ENCODE measurements at places on chromosomes 7 and 10.

DNA sequence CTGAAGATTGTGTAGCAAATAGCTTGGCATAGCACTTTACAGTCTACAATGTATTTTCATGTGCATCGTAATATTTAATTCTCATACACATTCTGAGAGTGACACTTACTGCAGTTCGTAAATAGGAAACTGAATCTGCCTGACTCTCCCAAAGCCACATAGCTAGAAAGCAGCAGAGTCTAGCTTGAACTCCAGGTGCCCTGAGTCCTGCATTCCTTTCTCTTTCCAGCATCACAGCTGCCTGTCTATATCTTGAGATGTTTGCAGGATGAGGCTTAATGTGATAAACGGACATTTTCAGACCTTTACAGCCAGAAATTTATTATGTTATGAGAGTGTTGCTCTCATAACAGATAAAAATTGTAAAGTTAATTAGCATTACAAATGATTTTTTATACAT, 132.9 kb upstream of the PLXDC2 start:
- no peak for DNase-seq

DNA sequence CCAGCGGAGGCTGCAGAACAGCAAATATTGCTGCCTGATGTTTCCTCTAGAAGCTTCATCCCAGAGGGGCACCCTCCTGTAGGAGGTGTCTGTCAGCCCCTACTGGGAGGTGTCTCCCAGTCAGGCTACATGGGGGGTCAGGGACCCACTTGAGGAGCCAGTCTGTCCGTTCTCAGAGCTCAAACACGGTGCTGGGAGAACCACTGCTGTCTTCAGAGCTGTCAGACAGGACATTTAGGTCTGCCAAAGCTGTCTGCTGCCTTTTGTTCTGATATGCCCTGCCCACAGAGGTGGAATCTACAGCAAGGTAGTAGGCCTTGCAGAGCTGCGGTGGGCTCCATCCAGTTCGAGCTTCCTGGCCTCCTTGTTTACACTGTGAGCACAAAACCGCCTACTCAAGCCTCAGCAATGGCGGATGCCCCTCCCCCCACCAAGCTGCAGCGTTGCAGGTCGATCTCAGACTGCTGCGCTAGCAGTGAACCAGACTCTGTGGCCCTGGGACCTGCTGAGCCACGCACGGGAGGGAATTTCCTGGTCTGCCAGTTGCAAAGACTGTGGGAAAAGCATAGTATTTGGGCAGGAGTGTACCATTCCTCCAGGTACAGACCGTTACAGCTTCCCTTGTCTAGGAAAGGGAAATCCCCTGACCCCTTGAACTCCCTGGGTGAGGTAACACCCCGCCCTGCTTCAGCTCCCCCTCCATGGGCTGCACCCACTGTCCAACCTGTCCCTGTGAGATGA, 17.7 kb upstream of the MINDY3 start:
- DNase-seq = no peak

- DNase-seq = no peak
These were observed 4.3 kb upstream of the GIMAP5 start for GRCh38 chr7:150732786-150733481.

- DNase-seq = no peak
These were observed 22.2 kb downstream of the TMEM273 start for GRCh38 chr10:49165821-49166483.

DNA sequence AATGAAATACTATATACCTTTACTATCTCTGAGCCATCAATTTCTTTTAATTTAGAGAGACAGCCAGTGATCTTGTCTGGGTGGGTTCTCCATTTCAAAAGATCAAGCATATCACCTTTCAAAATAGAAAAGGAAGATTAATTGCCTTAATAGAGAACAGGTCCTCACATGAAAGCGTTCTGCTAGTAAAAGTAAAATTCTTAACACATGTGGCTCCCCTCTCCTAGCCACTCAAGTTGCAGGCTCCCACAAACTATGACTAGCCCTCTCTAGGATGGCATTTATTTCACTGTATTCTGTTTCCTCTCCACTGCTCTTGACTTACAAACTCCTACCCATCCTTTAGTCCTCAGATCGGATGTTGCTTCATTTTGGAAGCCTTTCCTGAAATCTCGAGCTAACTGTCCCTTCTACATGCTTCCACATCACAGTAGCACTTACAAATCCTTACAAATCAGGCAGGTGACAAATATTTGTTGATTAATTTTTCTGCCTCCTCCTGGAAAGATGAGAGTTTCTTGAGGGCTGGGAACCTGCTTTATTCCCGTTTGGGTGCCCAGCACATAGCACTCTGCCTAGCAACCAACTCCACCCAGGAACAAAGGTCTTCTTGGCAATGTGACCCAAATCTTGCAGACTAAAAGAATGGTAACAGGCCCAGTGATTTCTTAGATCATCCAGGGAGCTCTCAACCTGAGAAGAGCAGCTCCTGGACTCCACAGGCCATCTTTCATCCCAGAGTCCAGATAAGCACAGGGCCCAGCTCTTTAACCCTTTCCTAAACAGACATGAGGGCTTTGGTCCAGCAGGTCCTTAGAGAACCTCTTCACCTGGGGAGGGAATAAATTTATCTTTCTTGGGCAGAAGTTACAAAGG, 310.4 kb upstream of the IMMP2L start:
- no peak for DNase-seq

GRCh38 chr7:14407246-14408015, 418.0 kb upstream of the ETV1 start:
- DNase-seq = no peak

GRCh38 chr7:75776295-75776971, 4.4 kb upstream of the CCL26 start:
- no peak for DNase-seq

DNA sequence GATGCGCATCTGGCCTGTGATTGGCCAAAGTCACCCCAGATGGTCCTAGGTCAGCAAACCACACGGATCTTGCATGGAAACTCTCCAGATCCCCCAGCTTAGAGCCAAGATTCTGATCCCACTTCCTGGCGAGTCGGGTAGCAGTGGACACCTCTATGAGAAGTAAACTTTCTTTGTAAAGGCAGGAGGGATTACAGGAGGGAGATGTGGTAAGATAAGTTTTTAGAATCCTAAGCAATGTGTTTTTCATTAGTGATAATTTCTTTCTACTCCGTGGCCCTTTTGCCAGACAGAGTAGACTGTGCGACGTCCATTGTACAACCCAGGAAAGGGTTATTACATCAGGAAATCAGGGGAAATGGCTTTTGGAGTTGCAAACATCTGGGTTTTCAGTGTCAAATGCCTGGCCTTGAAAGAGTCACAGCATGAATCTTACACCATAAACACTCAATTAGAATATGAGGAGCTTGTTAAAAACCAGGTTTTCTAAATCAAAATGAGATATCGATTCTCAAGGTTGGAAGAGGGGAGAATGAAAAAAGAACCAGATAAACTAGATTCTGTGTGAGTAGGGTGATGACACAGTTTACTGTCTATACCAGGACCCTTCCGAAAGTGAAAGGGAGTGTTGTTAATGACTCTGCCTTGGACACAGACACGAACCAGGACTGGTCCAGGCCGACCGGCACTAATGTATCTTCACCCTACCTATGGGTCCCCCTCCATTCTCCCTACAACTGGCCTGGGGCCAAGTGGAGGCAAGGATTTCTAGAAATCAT, 61.9 kb upstream of the WAC start:
- no peak for DNase-seq

DNA sequence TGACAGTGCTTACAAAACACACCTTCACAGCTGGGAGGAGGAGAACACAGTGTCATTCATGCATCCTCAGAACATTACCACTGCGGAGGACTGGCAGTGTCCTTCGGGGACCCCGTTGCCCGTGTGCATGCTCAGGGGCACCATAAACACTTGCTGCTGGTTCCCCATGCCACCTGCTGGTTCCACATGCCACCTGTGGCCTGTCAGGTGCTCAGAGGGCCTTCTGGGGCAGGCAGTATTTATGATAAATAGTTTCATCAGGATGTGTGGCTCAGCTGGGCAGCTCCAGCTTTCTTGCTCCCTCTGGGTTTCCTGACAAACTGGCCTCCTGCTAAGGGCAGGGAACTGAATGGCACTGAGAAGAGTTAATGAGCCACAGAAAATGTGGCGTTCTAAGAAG, 32.1 kb downstream of the CELF2 start:
- DNase-seq = no peak

DNA sequence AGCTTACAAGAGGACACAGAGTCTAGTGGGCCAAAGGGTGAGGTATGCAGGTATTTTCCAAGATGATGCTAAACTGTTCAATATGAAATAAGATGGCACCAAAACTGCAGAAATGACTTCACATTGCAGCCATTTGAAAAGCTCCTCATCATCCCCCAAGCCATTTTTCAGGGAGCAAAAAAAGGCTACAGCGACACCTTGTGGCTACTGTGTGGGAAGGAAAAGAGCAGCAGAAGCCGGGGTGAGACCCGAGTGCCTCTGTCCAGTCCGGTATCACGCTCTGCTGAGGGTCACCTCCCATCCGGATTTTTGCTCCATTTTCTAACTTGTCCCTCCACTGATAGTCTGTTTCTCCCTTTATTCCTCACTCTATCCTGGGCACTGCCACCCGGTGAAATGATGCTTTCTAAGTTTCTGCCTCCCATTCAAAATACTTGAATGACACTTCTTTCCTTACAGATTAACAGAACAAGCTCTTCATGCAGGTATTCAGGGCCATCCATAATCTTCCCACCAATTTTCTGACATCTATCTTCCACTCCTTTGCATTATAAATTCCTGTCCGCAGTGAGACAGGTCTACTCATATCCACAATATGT, 220.2 kb downstream of the DGKI start:
- DNase-seq = peak; percentile 25

DNA sequence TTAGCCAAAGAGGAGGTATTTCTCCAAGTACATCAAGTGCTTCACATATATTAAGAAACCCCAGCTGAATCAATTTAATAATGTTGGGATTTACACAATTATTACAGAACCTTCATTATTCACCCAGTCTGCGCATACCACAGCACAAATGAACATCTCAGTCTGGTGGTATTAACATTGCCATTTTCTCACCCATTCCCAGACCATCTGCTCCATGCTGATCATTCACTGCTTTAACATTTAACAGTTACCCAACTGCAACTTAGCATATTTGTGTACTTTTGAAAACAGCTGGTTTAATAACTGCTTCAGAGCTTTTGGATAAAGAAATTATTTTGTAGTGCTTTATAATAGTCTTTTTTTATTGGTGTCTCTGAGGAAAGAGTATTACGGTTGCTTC, 1072.1 kb downstream of the NXPH1 start:
- no peak for DNase-seq

- no peak for DNase-seq
These were observed 24.2 kb upstream of the AQP1 start for GRCh38 chr7:30887464-30887872.

All from NCI-H2227 treated with DMSO at 0.1 percent for 48 hours (cell line).